ENCODE measurements at places on chromosomes 7 and 10.

- no peak for DNase-seq
Observed at GRCh38 chr10:42877496-42878030, 95.0 kb downstream of the BMS1 start.

DNA sequence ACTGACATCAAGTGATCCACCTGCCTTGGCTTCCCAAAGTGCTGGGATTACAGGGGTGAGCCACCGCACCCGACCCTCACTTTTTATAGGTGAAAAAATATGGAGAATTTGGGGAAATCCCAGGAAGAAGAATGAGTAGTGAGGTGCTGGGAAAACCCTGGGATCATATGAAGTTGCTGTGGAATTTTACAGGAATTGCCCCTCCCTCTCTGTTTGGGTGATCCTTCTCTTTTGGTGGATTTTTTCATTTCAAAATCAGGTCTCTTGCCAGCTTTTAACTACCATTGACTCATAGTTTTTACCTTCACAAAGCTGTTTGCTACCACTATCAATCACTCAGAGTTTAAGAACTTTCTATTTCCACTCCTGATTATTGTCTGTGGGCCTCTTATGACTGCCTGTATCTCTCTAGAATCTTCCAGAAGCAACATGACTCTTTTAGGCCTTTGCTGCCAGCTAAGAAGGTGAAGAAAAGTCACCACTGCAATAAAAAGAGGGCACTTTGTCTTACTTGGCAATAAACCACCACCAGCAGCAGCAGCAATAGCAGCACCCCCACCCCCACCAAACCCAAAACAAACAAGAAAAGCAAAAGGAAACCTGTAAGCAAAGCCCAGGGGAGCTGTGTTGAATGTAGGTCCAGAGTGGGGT lies 4.0 kb upstream of the GIMAP8 start:
- no peak for DNase-seq

DNA sequence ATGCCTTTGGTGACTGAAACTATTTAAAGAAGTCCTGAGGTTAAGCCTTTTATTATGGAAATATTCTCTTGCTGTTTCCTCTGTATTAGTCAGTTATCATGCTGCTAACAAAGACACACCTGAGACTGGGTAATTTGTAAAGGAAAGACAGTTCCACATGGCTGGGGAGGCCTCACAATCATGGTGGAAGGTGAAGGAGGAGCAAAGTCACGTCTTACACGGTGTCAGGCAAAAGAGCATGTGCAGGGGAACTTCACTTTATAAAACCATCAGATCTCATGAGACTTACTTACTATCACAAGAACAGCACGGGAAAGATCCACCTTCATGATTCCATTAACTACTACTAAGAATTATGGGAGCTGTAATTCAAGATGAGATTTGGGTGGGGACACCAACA lies 121.2 kb upstream of the GPR26 start:
- no peak for DNase-seq

DNA sequence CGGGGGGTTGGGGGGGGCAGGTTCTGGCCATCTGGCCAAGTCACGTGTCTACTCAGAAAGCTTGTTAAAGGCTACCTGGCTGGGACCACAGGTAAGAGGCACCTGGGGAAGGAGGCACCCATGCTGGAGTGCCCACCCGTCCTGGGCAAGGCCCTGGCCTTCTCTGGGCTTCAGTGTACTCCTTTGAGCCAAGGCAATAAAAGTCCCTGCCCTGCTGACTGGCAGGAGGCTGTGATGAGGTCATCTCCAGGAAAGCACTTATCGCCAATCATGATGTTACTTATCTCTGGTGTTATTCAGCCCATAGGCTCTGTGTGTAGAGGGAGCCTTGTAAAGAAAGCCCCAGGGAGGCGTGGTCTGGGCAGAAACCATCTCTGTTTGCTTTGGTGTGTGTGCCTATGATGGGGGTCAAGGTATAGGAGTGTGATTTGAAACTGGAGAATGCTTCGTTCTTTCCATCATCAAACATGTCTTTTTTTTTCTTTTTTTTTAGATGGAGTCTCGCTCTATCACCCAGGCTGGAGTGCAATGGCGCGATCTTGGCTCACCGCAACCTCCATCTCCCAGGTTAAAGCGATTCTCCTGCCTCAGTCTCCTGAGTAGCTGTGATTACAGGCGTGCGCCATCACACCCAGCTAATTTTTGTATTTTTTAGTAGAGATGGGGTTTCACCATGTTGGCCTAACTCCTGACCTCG lies 2.5 kb upstream of the CLDN4 start:
- no peak for DNase-seq

- DNase-seq, result no peak
Observed at GRCh38 chr10:45198486-45199204, 116.8 kb downstream of the OR13A1 start.

- DNase-seq, result no peak
Observed at GRCh38 chr7:19491821-19492452, 216.9 kb downstream of the POLR1F start.

DNA sequence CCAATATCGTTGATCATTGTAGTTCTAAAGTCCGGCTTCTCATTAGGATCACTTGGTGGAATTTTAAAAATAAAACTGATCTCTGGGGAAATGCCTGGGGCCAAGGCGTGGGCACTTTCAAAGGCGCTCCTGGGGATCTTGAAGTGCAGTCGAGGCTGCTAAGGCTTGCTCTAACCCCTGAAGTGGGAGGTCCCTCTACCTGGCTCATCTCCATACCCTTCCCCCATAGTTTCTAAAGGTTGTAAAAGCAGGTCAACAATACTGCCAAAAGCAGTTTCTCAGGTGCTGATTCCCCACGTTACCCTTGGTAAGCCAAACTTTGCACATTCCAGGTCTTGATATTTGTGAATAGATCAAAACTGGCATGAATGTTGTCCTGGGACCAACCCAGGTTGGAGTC lies 79.0 kb upstream of the SP8 start:
- no peak for DNase-seq

DNA sequence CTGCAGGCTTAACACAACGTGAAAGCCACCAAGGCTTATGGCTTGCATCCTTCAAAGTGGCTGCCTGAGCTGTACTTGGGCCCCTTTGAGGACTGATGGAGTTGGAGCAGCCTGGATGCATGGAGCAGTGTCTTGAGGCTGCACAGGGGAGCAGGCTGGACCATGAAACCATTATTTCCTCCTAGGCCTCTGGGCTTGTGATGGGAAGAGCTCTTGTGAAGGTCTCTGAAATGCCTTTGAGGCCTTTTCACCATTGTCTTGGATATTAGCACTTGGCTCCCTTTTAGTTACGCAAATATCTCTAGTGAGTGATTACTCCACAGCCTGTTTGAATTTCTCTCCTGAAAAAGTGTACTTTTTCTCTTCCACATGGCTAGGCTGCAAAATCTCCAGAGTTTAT lies 201.2 kb upstream of the NPY start:
- no peak for DNase-seq

- DNase-seq, result no peak
Observed at GRCh38 chr7:122988333-122988732, 7.2 kb downstream of the TAS2R16 start.

- DNase-seq, result no peak
Observed at GRCh38 chr7:48708635-48709034, 215.7 kb upstream of the CDC14C start.

- no peak for DNase-seq
Observed at GRCh38 chr7:132751244-132751647, 175.0 kb upstream of the PLXNA4 start.

DNA sequence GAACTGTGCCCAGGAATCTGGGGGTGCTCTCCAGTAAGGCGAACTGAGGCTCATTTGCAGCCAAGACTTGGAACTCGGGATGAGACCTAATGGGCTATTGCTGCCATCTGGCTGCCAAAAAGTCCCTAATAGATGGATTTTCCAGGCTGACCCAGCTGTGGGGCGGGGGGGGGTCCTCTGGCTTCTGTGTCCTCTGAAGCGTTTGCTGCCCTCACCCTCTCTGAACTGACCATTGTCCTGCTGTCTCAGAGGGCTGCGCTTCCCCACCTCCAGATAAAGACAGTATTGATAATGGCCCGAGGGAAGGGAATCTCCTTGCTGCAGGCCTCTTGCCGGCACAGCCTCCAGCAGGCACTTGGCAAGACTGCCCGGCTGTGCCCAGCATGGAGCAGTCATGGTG lies 46.6 kb downstream of the CLEC2L start:
- DNase-seq, result no peak

- no peak for DNase-seq
Observed at GRCh38 chr7:66442385-66442784, 186.3 kb upstream of the KCTD7 start.

- DNase-seq, result no peak
Observed at GRCh38 chr10:119498889-119499676, 43.4 kb downstream of the RGS10 start.

DNA sequence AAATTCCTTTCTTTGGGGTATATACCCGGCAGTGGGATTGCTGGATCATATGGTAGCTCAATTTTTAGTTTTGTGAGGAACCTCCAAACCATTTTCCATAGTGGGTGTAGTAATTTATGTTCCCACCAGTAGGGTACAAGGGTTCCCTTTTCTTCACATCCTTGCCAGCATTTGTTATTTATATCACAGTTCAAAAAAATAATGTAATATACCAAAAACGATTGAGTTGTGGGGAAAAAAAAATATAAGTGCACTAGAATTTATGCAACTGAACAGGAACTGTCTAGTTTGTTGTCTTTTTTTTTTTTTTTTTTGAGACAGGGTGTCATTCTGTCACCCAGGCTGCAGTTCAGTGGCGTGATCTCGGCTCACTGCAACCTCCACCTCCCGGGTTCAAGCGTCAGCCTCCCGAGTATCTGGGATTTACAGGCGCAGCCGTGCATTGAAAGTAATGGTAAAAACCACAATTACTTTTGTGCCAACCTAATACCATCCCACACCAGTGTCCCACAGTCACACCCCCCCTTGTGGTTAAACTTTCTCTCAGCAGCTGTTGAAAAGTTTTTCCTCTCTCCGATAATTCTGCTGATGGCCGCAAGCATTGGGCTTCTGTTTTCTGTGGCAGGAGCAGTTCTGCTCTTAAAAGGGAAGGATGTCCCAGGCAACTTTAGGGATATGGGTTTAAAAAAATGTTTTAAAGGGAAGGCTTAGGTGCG lies 6.8 kb upstream of the LAT2 start:
- DNase-seq, result no peak

DNA sequence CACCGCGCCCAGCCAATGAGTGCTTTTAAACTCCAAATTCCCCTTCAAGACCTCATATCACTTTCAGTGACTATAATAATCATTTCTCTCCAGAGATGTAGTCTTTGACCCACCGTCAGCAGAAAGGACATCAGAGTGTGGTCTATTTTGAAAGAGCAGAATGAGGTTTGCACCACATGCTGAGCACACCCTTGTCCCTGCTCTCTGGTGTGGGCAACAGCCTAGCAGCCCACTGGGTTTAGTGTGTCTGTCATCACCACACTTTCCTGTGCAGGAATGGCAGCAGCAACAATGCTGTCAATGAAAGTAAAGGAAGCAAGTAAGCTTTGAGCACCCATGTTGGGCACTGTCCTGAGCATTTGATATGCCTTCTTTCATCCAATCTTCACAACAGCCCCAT lies 122.4 kb downstream of the PLXNA4 start:
- no peak for DNase-seq

DNA sequence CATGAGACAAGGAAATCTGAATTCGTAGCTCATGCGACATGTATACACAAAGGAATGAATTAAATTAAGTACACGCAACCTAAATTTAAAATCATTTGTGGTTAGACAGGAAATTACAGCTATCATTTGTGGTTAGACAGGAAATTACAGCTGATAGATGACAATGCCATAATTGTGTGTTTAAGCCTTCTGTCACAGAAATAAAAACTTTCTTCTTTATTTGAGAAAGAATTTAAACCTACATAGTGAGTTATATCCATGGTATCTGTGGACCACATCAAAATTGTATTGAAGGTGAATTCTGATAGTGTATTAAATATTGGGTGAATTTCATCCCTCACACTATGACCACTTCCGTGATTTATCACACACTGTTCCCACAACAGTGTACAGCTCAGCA lies 362.9 kb downstream of the MAGI2 start:
- no peak for DNase-seq

- DNase-seq, result no peak
Observed at GRCh38 chr10:31075881-31076609, 44.4 kb upstream of the ZNF438 start.

DNA sequence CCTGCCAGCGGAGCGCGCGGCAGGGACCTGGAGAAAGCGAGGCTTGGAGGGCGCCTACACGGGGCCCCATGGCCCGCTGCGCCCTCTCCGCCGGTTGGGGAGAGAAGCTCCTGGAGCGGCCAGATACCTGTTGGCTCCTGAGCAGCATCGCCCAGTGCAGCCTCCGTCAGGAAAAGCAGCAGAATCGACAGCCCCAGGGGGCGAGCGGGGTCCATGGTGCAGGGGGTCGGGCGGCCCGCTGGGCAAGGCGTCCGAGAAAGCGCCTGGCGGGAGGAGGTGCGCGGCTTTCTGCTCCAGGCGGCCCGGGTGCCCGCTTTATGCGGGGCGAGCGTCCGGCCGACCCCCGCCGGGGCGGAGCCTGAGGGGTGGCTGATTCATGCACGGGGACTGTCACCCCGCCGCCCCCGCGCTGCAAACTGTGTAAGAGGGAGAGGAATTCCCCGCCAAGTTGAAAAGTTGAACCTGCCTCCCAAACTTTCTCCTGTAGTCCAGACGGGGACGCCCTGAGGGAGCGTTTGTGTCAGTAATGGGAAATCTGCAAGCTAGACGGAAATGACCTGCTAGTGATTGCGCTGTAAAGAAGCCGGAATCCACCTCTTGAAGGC lies at the start of gene TFPI2:
Gene TFPI2 (minus strand): TSS at position 290 of the 605 bp plus-strand sequence. CDS start 75 bp downstream, at position 215.
- DNase-seq, result peak; percentile 44

GRCh38 chr7:83509255-83510021 lies 139.5 kb downstream of the SEMA3E start:
- DNase-seq, result no peak

DNA sequence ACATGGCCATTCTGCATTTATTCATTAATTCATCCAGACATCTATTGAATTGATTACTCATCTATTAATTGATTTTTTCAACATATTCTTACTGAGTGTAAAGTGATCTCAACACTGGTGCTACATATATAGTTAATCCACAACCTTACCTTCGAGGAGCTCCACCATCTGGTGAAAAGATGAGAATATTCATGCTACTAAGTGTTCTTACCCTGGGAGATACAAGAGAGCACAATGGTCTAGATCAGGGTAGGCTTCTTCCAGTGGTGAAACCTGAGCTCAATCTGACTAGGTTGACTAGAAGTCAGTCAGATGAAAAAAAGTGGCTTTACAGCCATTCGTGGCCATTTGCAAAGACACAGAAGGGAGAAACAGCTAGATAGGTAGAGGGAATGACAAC lies 507.4 kb downstream of the ANKRD7 start:
- no peak for DNase-seq

- DNase-seq, result no peak
Observed at GRCh38 chr10:124640538-124641231, 103.5 kb downstream of the FAM53B start.

GRCh38 chr10:48224979-48225560 lies 49.4 kb downstream of the FRMPD2 start:
- DNase-seq, result no peak

DNA sequence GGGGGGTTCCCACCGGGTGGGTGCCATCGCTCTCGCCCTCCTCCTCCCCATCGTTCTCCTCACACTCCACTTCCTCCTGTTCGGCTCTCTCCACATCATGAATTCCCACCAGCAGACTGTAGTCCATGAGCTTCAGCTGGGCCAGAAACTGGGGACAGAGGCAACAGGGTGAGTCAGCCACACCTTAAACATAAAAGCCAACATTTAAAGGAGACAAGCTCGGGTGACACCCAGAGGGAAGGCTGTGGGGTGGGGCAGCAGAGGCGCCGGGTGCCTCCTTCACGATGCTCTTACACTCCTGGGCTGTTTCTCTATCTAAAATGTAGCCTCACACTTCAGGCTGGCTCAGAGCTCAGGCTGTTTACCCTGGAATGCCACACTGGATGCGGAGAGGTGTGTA lies 172.5 kb downstream of the PIP4K2A start:
- DNase-seq, result no peak

Measured in uterus (tissue), 4 donors.